NCI-H524 (cell line): ENCODE measurements at places on chromosomes 2 and 18.
A peak's percentile ranks its signal among the peaks of the same experiment; 100 is the strongest.

- no peak for DNase-seq
Measured at GRCh38 chr2:190948671-190949070, 65.3 kb downstream of the STAT1 start.

GRCh38 chr2:156147594-156148330 is 184.8 kb downstream of the NR4A2 start:
- no peak for DNase-seq

GRCh38 chr2:30894498-30895119 is 87.4 kb upstream of the CAPN13 start:
- no peak for DNase-seq

- no peak for DNase-seq
Measured at GRCh38 chr18:58336605-58337004, 292.3 kb downstream of the ALPK2 start.

- no peak for DNase-seq
Measured at GRCh38 chr2:42194428-42194827, 25.3 kb downstream of the EML4 start.

GRCh38 chr18:10226971-10227370 is 227.5 kb upstream of the APCDD1 start:
- no peak for DNase-seq

GRCh38 chr2:176501617-176502016 is 232.4 kb downstream of the MTX2 start:
- DNase-seq, result peak; percentile 6

GRCh38 chr18:10490401-10491165 is 35.2 kb upstream of the NAPG start:
- DNase-seq, result no peak

DNA sequence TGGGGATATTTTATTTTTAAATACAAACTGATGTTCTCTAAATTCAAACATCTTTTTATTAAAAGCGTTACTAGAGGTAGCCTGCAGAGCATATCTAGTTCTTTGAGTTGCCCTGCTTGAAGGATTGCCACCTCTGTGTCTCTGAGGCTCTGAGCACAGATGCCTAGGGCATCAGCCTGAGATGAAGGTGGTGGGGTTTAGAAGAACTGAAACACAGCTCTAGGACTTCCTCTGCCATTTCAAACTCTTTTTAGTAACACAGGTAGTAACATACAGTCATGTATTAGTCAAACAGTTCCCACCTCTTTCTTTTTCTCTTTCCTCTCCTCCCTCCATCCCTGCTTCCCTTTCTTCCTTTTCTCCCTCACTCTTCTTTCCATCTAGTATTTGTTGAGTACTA is 57.6 kb downstream of the TTC21B start:
- no peak for DNase-seq

- no peak for DNase-seq
Measured at GRCh38 chr2:104745846-104746245, 108.1 kb upstream of the POU3F3 start.

DNA sequence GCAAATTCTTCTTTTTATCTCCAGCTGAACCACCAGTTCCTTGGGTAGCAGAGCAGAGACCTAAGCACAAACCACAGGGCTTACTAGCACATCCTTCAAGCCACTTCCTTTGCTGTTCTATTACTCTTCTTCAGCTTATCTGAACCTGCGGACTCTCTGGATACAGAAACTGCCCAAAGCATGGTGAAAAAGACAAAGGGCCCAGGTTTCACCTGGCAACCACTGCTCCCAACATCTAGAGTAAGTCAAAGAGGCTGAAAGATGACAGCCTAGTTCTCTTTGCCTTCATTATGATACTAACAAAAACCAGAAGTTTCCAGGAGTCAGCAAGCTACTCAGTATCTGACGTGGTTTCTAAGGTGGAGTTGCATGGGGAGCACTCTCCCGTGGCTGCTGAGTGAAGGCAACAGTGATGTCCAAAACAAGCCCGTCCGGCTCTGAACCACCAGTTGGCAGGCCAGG is 43.4 kb downstream of the KANSL3 start:
- no peak for DNase-seq

- DNase-seq, result no peak
Measured at GRCh38 chr18:57748770-57749603, 54.1 kb downstream of the ATP8B1 start.

DNA sequence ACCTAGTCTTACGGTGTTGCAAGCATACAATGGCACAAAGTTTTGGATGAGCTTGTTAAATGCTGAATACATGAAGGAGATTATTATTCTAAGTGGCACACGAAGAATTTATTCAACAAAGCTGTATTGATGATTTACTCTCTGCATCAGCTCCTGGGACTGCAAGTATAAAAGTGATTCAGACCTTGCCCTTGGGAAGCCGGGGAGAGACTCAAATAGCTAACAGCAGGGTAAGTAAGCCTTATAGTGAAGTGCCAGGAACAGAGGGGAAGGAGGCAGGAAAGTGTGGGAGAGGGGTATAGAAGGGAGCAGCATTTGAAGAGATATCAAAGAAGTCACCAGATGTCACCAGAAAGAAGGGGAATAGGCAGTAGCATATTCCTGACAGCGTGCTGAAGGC is 115.4 kb downstream of the MCFD2 start:
- DNase-seq, result no peak

DNA sequence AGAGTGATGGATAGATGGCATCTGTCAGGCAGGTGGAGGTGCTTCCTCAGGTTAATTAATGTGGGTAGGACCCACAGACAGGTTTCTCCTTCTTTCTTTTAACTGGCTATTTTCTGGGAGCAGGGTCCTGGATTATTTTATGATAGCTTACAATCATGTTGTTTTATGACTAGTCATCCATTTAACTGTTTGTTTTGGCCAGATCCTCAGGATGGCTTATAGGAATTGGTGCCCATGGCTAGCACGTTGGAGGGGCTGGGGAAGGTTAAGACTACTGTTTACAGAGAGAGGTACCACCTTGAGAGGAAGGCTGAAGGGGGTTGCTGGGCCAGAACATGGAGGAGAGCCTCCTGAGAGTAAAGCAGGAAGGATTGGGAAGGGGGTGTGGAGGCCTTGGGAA is 78.0 kb upstream of the MGAT5 start:
- DNase-seq, result no peak

GRCh38 chr2:28350196-28350595 is 42.5 kb upstream of the FOSL2 start:
- DNase-seq, result no peak

DNA sequence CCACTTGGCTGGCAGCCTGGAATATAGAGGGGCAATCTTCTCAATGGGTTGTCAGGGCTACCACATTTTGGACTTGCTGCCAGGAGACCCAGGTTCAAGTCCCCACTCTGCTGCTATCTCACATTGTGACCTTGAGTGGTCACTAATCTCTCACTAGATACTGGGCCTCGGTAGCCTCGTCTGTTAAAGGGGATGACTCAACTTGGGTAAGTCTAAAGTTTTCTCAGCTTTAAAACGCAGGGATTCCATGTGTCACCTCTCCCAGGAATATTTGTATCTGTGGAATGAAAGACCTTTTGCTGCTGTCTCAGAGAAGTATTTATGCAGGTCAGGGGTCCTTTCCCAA is 86.3 kb downstream of the SEMA4F start:
- DNase-seq, result no peak

DNA sequence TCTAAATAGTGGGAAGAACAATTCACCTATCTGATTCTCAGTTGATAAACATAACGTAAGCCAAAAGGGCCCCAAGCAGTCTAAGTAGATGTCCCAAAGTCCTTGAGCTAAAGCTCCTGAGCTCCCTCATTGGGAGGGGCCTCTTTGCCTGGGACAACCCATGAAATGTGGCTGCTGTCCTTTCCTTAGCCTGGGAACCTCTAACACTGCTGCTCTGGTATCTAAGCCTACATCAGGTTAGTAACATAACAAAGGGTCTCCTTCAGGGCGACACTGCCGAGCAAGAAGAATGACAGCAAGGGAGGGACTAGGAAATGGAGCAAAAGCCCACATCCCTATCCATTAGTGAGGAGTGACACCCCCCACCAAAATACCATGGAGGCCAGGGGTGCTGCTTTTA is 98.3 kb downstream of the MAPRE2 start:
- DNase-seq, result no peak

DNA sequence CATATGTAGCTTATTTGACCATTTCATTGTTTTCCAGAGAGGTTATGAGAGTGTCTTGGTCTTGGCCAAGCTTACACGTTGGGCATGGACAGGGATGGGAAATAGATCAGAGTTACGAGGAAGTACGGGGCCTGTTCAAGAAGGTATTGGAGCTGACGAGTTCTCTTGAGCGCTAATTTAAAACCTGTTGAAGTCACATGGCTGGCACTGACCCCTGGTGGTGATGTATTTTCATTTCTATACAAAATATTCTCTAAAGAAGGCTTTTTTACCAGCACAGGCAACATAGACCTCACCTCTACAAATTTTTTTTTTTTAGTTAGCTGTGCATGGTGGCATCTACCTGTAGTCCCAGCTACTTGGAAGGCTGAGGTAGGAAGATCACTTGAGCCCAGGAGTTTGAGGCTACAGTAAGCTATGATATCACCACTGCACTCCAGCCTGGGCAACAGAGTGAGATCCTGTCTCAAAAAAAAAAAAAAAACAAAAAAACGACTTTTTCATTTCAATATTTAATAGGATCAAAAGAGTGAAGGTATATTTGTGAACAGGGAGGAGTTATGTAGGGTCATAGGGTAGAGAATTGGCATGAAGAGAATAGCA is 19.6 kb downstream of the UGP2 start:
- peak; percentile 39 for DNase-seq

GRCh38 chr18:44761812-44762211 is 81.1 kb downstream of the SETBP1 start:
- no peak for DNase-seq

DNA sequence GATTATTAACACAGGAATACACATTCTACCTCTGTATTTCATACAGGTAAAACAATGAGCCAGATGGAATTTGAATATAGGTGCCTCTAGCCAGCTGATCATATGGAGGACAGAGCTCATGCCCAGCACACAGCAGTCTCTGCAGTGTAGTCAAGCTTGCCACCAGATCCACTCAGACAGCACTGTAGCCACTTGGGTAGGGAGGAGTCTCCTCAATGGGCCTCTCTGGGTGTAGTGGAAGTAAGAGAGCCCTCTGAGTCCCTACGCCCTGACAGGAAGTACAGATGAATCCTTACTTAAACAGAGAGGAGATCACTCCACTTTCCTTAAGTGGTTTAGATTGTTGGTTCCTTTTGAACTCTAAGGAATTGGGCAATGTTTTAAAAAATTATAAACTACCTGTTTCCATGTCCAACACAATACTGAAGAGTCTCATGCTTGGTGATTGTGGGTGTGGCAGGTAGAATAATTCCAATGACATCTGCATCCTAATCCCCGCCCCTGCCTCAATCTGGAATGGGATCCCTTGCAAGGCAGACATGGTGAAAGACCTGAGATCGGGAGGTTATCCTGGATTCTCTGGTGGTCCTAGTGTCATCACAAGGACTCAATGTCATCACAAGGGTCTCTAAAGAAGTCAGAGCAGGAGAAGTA is 23.0 kb upstream of the TMEM200C start:
- DNase-seq, result no peak

GRCh38 chr2:232543491-232543890 is 4.0 kb downstream of the CHRNG start:
- no peak for DNase-seq

- DNase-seq, result no peak
Measured at GRCh38 chr2:28955467-28955866, 25.6 kb upstream of the TOGARAM2 start.

DNA sequence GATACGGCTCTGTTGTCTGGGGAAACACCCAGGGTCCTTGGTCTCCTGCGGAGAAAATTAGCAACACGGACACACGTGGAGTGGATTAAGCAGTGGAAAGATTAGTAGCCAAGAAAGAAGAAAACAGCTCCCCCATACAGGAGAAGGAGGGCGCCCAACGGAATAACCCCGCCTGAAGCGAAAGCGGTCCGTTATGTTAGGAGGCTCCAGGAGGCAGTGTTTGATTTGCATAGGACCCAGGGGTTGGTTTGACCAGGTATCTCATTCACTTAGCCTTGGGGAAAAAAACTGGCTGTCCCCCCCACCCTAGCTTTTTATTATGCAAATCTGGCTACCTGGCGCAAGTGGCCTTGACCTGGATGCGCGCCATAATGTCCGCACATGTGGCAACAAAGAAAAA is 170.1 kb upstream of the KYNU start:
- DNase-seq, result no peak

DNA sequence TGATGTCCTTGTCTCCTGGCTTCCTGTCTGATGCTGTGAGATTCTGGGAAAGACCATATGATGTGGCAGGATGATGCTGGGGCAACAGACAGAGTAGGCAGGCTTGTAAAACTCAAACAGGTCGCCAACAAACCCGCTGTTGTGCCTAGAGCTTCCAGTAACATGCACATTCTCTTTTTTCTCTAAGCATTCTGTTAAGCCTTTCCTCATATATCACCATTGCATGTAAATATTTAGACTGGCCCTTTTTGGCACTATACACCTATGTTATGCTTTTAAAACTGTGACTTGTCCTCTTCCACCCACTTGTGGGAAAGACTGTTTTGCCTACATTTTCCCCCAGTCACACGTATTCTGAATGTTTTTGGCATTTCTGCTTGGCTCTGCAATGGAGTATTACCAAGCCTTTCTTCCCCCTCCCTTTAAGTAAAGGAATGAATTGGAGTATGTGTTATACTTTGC is 250.4 kb upstream of the TANK start:
- no peak for DNase-seq

- DNase-seq, result peak; percentile 50
Measured at GRCh38 chr2:123993728-123994323, 31.3 kb upstream of the CNTNAP5 start.

DNA sequence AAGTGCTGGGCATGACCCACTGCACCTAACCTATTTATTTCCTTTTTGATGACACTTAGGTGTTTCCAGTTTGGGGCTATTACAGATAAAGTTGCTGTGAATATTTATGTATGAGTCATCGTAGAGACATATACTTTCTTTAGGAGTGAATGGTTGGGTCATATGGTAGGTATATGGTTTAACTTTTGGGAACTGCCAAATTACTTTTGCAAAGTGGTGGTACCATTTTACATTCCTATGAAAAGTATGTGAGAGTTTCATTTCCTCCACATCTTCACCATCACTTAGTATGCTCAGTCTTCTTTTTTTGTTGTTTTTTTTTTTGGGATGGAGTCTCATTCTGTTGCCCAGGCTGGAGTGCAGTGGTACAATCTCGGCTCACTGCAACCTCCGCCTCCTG is 56.1 kb downstream of the HNRNPLL start:
- DNase-seq, result no peak

- no peak for DNase-seq
Measured at GRCh38 chr2:233140978-233141377, 80.8 kb downstream of the INPP5D start.

- DNase-seq, result no peak
Measured at GRCh38 chr2:221999717-222000116, 299.1 kb downstream of the PAX3 start.

- DNase-seq, result no peak
Measured at GRCh38 chr2:158963071-158963470, 5.4 kb upstream of the TANC1 start.

- DNase-seq, result no peak
Measured at GRCh38 chr18:62497190-62497772, 25.5 kb upstream of the ZCCHC2 start.
